ENCODE measurements at places on chromosomes 11 and 22.

DNA sequence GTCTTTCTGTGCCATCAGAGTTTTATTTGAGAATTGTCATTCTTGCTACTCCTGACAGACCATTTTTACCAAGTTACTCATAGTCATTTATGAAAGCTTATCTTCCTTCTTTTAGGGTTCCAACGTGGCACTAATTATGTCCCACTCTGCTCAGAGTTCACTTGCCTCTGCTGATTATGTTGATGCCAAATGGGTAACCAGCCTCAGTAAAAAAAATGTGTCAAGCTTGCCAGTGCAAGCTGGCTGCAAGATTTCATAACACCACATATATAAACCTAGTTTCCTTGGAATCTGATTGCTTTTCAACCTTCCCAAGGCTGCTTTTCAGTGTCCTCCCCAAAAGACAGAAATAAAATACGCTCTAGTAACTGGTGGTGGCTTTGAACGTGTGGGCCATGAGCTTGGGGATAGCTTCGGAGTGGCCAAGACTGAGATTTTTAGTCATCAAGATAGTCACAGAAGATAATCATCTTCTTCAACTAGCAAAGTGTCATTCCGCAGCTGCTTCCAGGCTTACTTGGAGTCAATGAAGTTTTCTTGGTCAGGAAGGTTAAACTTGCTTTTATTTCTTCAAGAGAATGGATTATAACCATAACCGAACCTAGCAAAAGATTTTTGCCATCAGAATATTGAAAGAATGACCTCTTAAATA lies 29.5 kb upstream of the APOA1 start:
- DNase-seq, result no peak

GRCh38 chr11:131470216-131470925 lies 100.0 kb downstream of the NTM start:
- DNase-seq, result no peak

DNA sequence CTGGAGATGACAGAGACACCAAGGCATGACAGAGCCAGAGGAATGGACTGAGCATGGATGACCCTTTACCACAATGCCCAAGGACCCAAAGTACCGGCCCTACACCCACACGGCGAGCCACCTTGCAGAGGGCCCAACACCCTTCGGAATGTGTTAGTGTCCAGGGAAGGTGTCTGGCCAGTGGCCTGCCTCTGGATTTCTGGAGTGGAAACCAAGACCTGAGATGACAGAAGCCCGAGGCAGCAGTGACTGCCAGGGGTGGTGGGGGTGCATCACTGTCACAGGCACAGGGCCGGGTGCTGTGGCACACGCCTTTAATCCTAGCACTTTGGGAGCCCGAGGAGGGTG lies 28.7 kb downstream of the PDGFB start:
- no peak for DNase-seq

DNA sequence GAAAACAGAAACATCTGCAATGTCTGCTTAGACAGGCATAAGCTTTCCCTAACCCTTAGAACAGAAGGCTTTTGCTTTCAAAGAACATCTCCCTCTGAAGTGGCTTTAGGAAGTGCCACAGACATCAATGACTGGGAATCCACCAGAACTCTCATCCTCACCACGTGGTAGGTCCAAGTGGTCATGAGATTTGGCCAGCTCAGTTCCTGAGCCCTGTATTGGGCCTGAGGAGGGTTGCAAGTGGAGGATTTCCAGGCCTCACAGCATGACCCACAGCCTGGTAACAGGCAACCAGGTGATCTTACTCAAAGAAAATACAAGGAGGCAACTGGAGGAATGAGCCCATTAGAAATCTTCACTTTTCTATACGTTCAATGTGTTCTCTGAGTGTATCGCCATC lies 1.6 kb downstream of the CASP1 start:
- no peak for DNase-seq

DNA sequence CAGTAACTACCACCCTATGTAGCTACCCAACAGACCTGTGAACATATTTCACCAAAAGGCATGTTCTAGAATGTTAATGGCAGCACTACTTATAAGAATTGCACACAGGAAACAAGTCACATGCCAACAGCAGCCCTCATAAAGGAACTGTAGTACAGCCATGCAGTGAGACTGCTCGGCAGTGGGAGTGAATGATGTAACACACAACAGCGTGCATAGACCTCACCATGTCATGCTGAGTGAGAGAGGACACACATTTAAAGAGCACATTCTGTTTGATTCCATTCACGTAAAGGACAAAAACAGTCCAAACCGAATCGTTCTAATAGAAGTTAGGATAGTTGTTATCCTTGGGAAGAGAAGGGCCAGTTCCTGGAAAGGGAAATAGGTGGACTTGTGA lies 27.2 kb upstream of the KIRREL3 start:
- DNase-seq, result no peak

- DNase-seq, result peak; percentile 56
These were observed 38.2 kb downstream of the OR10A6 start for GRCh38 chr11:7892840-7893254.

DNA sequence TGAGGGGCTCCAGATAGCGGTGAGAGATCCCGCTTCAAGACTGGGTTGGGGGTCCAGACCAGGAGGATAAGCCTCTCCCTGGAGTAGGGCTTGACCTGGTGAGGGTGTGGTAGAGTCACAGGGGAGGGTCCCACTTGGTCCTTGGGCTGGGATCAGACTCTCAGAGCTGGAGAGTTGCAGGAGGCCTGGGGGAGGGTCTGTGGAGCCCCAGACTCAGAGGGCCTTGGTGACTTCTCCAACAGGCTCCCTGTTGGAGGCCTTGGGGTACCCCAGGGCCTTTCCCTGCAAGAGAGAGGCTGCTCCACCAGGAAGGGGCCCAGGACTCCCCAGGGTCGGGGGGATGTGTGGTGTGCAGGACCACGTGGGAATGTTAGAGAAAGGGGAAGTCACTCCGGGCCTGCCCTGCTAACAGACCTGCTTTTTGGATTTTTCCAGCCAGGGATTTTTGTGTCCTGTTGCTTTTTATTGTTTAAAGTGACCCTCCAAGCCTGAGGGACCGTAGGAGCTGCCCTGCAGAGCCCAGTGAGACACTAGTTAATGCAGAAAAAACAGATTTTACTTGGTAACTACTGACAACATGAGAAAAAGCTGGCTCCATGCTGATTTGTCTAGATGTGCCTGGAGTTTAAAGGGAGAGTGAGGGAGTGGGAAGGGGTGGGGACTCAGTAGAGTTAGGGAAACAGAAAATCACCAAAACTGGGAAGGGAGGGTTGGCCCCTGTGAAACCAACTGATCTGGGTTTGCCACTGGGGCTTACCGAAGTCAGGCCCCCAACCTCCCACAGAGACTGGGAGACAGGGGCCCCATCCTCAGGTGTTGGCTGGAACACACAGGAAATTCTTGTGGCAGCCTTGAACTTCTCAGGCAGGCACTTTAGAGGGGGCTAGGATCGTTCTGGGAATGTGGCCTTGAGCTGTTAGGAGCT lies 801 bp upstream of the TXNRD2 start:
- no peak for DNase-seq

- no peak for DNase-seq
These were observed 877.3 kb downstream of the BRD1 start for GRCh38 chr22:48950151-48950915.

- no peak for DNase-seq
These were observed 7.0 kb downstream of the CD81 start for GRCh38 chr11:2383852-2384804.

DNA sequence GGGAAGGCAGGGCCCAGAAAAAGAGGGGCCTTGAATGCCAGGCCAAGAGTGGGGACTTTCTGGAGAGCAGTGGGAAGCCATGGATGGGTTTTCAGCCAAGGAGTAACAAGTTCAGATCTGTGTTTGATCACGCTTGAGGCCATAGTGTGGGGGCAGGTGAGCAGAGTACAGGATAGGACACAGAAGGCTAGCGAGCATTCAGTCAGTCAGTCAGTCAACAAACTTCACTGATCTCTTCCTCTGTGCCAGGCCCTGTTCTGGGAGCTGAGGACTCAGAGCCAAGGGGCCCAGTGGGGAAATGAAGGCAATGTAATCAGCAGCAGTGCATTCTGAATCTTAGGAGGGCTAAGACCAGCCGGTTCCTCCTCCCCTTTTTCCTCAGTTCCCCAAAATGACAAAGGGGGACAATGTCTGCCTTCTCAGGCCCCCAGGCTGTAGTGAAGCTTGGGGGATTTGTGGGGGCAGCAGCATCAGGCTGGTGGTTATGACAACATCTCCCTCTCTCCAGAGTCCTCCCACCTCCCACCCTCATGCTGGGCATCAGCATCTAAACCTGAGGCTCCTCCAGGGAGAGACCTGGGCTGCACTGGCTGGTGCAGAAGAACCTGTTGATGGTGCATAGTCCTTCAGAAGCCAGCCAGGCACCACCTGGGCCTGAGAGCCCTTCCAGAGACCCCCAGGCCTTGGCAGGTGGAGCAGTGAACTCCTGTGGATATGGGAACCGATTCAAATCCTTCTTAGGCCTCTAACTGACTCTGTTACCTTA lies 42.9 kb upstream of the TPBGL start:
- no peak for DNase-seq

DNA sequence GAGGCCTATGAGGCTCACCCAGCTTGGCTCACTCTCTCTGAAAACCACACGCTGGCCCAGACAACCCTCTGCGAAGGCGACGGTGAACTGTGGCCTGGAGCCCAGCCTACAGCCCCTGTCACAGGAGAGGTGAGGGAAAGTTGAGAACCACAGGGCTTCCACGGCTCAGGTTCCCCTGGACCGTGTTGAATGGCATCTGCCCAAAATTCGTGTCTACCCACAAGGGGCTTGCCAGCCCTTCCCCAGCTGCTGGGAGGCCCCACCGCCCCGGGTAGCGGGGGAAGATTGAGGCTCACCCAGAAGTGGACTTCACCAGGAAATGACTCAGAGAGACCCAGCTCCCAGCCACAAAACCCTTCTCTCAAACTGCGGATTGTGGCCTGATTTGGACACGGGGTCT lies 197.1 kb downstream of the CTTN start:
- DNase-seq, result no peak

GRCh38 chr11:74417860-74418508 lies 19.8 kb upstream of the PGM2L1 start:
- DNase-seq, result no peak

GRCh38 chr11:1581976-1582375 lies 3.1 kb downstream of the KRTAP5-1 start:
- no peak for DNase-seq

GRCh38 chr11:12841946-12842630 lies 167.0 kb upstream of the RASSF10 start:
- no peak for DNase-seq

GRCh38 chr11:2673250-2673610 lies 26.6 kb downstream of the KCNQ1OT1 start:
- no peak for DNase-seq

DNA sequence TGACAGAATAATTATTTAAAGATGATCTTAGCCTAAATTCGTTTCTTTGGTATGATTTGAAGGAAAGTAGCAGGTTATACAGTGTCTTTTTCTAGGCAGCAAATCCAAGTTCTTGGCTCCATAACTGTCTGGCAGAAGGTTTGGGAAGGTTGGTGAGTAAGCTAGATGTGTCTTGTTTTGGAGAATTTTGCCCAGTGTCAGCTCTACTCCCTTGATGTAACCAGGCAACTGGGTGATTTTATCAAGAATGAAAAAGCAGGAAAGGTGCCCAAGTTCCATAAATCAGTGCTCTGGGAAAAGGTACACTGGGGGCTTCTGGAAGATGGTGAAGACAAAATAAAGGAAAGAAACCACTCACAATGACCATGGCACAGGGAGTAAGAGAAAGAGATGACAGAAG lies 71.5 kb upstream of the USP47 start:
- DNase-seq, result no peak

- no peak for DNase-seq
These were observed 37.0 kb downstream of the OSBP2 start for GRCh38 chr22:30731658-30732057.

GRCh38 chr11:75269367-75269660 lies 28.7 kb downstream of the TPBGL start:
- DNase-seq, result no peak

GRCh38 chr22:38881464-38881871 lies 9.5 kb upstream of the CBX6 start:
- DNase-seq, result peak; percentile 88

- no peak for DNase-seq
These were observed 201.2 kb upstream of the MTNR1B start for GRCh38 chr11:92768121-92768840.

DNA sequence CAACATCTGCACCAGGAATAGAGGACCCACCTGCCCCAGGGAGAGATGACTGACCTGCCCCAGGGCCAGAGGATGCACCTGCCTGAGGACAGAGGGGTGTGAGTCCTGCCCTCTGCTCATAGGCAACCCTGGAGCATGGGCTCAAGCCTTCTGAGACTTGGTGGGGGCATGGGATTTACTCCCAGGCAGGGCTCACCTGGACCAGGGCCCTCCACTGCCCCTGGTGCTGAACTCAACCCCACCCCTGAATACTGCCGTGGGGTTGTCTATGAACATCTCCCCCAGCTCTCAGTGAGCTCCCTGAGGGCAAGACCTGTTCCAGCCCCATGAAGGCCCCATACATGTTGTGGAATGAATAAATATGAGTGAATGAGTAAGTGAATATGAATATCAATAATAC lies 33.8 kb upstream of the MUC5AC start:
- no peak for DNase-seq

- no peak for DNase-seq
These were observed 27.9 kb downstream of the GLB1L2 start for GRCh38 chr11:134359646-134360045.

- no peak for DNase-seq
These were observed 292.7 kb downstream of the ETS1 start for GRCh38 chr11:128294671-128295050.

GRCh38 chr11:1652771-1653540 lies 23.4 kb downstream of the KRTAP5-5 start:
- DNase-seq, result peak; percentile 12

DNA sequence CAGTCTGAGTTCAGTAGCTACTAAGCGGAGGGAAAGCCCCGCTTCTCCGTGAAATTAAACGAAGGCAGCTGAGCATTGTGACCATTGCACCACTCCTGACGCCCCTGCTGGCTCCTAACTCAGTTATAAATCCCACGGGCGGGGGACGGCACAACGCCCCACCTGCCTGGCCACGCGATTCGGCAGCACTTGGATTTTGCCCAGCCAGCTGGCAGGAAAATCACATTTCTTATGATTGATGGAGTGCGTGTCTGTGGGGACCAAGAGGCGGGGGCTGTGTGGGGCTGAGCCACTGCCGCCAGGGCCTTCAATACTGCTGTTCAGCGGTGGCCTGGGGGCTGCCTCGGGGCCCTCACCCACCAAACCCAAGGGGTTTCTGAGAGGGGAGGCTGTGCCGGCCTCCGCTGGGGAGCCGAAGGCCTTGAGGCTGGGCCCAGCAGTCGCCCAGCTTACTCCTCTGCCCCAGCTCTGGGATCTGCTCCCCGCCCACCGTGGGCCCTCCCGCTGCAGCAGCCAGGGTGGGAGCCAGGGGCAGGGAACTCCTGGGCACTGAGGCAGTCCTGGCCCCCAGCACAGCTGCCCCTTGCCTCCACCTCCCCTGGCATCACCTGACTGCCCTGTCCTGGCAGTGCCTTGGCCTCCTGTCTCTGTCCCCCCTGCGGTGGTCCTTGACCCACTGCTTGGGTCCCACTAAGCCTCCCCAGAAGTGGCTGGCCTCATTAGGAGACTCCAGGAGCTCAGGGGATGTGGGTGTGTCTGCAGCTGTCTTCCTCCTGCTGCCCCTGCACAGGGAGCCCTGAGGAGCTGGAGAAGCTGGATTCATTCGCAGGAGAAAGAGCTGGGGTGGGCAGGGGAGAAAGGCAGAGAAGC lies 30.7 kb downstream of the SHISAL1 start:
- no peak for DNase-seq

GRCh38 chr22:23638611-23639010 lies 6.5 kb upstream of the DRICH1 start:
- no peak for DNase-seq

- DNase-seq, result no peak
These were observed 8.7 kb upstream of the GDPD5 start for GRCh38 chr11:75534259-75535069.

- no peak for DNase-seq
These were observed 23.6 kb upstream of the FJX1 start for GRCh38 chr11:35594680-35595079.

Measured in fibroblast of the conjunctiva (primary cell).